ENCODE measurements at places on chromosomes 12 and 14. TPM values are rescaled to one million over a fixed set of nuclear protein-coding genes. Genes with fewer than 3 reads are reported as not detected.

- no peaks in the 10 kb centered on the region for H3K27me3 ChIP-seq
- H3K27ac ChIP-seq = no peak overlapping the region
- DNase-seq = no peak
Measured at GRCh38 chr14:70917633-70918032, 10.4 kb downstream of the PCNX1 start.

DNA sequence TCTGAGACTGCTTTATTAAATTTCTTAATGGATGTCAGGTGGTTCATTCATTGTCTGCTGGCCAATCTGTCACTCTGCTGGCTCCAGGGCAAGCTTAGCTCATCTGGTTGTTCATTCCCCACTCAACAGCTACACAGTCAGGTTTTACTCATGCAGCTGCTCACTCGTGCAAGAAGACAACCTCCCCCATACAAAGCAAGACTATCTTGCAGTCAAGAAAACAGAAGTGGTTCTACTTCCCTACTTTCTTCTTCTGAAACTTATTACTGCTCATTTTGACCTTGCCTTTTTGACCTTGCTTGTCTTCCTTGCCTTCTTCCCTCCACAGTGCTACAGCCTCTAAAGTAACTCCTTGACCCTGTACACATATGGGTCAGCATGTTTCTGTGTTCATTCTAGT, 277.9 kb downstream of the SSPN start:
- H3K27me3 ChIP-seq = no peaks in the 10 kb centered on the region
- no peaks in the 10 kb centered on the region for H3K36me3 ChIP-seq
- no peak overlapping the region for H3K27ac ChIP-seq
- DNase-seq = no peak
- H3K4me3 ChIP-seq = no peak overlapping the region

DNA sequence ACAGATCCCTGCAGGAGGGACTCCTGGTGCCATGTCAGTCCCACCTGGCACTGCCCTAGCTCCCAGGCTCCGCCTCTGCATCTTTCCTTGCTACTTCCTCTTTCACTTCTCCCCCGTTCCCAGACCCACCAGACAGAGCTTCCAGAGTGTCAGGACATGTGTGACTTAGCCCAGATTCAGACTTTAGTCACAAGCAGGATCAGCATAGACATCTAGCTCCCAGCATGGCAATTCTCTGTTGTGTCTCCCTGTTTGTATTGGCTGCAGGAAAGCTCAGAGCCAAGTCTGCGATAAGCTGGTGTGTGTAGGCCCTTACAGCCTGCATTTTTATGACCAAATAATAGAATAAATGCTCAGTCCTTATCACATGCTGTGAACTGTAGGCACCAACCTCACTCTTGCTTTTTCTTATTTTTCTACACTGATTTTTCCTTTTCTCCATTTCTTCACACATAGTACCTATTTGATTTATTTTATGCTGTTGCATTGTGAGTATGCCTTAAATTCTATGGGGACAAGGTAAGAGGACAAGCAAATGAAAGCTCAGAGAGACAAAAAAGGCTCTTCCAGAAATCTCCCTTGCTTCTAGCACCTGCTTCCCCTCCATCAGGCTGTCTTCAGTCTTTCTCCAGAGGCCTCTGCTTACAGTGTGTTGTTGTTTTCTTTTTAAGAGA, 5.9 kb downstream of the DHRS2 start:
- no peak overlapping the region for H3K4me3 ChIP-seq
- H3K27ac ChIP-seq = no peak overlapping the region
- no peaks in the 10 kb centered on the region for H3K36me3 ChIP-seq

SELPLG gene
- polyA plus RNA-seq = 0.61 TPM

DNA sequence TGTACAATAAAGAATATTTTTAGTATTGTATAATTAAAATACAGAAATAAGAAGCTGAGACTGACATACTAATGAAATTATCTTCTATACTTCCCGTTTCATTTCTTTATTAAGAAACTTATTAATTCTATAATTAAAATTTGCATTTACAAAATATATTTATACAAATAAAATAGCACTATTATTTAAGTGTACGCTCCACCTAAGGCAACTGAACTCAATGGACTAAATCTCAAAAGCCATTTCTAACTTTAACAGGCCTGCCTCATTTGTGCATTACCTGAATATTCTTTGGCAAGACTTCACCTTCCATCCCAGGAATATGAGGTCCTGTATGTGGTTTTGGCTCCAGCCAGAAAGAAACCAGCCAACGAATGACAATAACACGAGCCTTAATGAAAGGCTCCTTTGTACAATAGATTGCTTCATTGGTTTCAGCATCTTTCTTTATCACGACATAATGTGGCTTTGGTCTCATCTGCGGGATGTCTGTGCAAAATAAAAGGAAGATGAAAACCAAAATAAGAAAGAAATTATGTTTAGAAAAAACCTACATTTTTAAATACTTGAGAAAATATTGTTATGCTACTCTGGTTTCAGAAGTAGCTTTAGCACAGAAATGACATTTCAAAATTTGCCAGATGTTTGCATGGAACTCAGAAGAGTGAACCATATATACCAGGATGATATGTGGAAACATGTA, 58.7 kb downstream of the RALGAPA1 start:
- no peak for DNase-seq
- H3K27me3 ChIP-seq = no peaks in the 10 kb centered on the region
- H3K4me1 ChIP-seq = no peaks in the 10 kb centered on the region
- peaks cover 6% of the 10 kb centered on the region for H3K36me3 ChIP-seq
- no peak overlapping the region for H3K4me3 ChIP-seq

DNA sequence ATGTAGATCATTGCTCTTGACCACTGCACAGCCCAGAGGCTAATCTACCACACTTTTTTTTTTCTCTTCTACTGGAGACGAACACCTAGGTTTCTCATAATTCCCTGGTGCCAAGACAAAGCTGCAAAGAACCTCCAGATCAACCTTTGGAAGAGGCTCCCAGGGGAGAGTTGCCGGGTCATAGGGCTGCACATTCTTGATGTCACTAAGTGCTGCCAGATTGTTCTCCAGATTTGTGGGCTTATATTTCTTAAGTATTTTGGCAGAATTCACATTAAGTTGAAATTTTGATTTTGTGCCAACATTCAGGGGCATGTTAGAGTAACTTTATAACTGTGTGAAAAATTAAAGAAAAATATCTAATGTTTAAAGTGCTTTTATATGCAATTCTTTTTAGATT, 13.5 kb upstream of the PDZRN4 start:
- no peak overlapping the region for H3K27ac ChIP-seq
- no peaks in the 10 kb centered on the region for H3K4me1 ChIP-seq
- no peak overlapping the region for H3K4me3 ChIP-seq
- DNase-seq = no peak
- no peaks in the 10 kb centered on the region for H3K27me3 ChIP-seq

IRAK3 gene
- 1.1 TPM for polyA plus RNA-seq

DNA sequence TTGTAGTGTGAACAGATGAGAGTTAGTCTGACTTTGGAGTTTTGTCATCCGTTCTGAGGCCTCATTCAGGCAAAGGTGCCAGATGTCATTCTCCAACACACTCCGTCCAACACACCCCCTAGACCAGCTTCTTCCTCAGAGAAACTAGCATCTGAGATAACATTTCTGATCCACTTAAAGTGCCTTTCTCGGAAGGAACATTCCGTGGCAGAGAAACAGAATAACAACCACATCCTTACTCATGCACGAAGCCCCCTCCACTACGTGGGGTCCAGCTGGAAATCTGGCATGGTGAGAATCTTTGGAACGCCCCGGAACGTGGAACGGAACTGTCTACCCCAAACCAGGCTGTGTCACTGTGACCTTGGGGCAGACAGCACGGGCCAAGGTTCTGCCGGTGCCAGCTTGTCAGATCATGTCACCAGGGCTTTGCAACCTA, 17.0 kb upstream of the BCL7A start:
- H3K4me3 ChIP-seq = no peak overlapping the region
- DNase-seq = no peak
- H3K4me1 ChIP-seq = no peaks in the 10 kb centered on the region
- no peaks in the 10 kb centered on the region for H3K36me3 ChIP-seq
- H3K27ac ChIP-seq = no peak overlapping the region
- no peaks in the 10 kb centered on the region for H3K27me3 ChIP-seq

PLBD2 gene
- 11.4 TPM for polyA plus RNA-seq

DNA sequence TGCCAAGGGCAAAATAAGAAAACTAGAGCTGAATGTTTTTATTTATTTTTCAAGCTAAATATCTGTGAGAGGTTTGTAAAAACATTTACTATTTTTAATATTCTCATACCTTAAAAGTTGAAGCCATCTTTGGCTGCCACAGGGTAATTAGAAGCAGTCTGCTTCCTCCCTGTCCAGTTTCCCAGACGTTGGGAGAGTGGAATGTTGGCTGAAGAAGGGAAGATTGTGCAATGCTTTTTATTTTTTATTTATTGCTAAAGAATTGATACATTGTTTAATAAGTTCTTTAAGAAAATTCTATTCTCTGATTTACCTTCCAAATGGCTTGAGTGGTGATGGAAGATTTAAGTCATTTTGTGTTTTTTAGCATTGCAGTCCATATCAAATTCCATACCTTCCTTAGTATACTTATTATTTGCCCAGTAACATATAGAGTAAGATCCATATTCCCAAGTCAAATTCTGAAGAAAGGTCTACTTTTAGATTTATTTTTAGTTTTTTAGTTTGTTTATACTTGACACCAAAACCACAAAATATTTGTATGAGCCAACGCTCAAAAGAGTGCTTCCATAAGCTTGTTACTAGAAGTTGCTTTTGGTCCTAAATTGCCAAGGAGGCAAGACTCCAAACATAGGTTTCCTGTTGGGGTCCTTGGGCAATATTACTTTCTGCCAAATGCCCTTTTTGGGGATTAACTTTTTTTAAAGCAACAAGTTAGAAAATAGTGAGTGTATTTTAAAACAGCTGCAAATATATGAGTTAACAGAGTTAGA, 124.0 kb upstream of the CPM start:
- H3K36me3 ChIP-seq = no peaks in the 10 kb centered on the region
- H3K4me1 ChIP-seq = peaks cover 22% of the 10 kb centered on the region
- DNase-seq = no peak
- no peak overlapping the region for H3K27ac ChIP-seq
- H3K4me3 ChIP-seq = no peak overlapping the region

TBX3 gene
- 1.7 TPM for polyA plus RNA-seq

Measured in pancreas (tissue), 10 donors.